ENCODE measurements at places on chromosomes 13 and 19.
A peak's percentile ranks its signal among the peaks of the same experiment; 100 is the strongest.

- DNase-seq = no peak
Observed at GRCh38 chr13:51218626-51219025, 3.6 kb upstream of the FAM124A start.

DNA sequence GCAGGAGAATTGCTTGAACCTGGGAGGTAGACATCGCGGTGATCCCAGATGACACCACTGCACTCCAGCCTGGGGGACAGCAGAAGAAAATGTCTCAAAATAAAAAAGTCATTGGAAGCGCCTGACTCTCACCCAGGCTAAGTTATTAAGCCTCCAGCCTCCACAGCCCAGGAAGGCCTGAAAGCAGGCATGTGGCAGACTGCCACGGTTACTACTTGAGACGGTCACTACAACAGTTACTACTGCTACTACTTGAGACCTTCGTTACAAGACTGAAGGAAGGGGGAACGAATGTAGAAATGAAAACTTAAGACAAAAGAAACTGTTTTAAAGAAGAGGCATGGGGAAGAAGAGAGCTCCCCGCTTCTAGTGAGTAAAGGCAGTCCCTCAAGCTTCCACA lies 9.6 kb downstream of the PRR22 start:
- no peak for DNase-seq

DNA sequence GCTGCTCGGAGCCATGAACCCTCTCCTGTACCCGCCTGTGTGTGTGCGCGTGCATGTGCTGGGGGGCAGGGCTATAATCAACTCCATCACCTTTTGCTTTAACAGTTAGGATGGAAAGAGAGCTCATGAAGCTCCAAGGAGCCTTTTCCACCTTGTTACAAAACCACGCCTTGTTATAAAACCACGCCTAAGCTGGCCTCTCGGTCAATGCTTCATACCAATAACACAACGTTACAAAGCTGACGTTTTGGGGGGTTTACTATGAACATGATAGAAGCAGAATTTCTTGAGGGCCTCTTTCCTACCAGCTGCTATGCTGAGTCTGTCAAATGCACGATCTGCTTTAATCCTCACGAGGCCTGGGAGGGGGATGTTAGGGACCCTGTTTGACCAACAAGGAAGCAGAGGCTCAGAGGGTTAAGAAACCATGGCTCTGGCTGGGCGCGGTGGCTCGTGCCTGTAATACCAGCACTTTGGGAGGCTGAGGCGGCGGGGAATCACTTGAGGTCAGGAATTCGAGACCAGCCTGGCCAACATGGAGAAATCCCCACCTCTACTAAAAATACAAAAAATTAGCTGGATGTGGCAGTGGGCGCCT lies 11.9 kb downstream of the CAPS start:
- no peak for DNase-seq

DNA sequence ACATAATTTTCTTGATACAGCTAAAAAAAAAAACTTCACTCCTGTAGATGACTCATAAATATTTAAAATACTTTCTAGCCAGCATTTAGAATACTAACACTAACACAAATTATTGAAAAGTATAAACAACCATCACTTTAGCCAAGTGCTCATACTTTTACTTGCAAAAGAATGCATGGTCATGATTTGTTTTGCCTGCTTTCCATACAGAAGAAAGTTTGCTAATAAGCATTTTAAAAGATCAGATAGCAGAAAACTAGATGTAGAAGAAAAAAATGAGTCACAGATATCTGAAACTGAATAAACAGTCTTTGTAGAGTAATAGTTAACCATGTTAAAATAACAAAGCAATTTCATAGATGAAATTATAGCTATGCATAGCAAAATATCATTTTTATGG lies 2280.4 kb upstream of the PCDH20 start:
- DNase-seq = no peak

DNA sequence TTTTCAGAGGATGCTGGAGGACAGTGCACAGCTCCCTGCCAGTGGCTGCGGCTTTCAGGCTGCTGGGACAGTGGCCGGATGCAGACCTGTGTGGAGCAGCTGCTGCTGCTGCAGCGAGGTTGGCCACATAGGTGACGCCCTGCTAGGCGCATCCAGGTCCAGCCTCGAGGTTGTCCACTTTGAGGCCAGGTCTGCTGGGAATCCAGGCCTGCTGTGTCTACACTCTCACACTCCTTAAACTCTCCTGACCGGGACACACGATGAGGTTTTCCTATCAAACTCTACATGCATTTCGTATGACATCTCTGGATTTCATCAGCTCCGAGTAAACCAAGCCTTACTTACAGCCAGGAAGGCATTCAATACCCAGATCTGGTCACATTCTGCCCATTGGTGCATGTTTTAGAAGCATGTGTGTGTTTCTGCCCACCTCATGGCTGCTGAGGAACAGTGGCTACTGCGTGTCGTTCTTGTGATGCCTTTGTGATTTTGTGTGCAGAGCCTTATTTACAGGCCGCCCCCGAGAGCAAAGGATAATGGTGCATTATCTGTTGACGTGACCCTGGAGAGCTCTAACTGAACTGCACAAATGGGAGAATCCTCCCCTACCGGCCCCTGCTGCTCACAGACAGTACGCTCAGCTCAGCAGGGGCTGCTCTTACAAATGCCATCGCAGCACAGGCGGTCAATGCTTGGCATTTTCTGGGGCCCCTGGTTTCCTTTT lies 12.3 kb upstream of the MCF2L start:
- DNase-seq = no peak

- DNase-seq = no peak
Observed at GRCh38 chr19:11174336-11174735, 18.8 kb upstream of the SPC24 start.

DNA sequence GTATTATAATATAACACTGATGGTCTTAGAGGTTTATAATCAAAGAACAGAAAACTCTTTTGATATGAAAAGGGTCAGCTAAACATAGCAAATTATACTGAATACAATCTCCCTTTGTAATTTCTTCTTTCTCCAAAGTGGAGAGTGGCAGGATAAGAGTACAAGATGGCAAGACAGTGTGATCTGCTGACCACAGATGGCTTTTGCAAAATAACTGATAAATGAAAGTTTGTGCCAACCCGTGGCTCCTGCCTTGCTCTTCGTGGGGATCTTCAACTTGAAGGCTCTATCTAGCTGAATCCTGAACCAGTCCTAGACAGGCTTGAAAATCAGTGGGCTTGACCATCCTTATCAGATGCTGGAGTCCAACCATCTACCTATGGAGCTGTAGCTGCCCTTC lies 185.7 kb downstream of the VWA8 start:
- DNase-seq = no peak

- DNase-seq = no peak
Observed at GRCh38 chr13:20503088-20504083, 22.3 kb downstream of the CRYL1 start.

DNA sequence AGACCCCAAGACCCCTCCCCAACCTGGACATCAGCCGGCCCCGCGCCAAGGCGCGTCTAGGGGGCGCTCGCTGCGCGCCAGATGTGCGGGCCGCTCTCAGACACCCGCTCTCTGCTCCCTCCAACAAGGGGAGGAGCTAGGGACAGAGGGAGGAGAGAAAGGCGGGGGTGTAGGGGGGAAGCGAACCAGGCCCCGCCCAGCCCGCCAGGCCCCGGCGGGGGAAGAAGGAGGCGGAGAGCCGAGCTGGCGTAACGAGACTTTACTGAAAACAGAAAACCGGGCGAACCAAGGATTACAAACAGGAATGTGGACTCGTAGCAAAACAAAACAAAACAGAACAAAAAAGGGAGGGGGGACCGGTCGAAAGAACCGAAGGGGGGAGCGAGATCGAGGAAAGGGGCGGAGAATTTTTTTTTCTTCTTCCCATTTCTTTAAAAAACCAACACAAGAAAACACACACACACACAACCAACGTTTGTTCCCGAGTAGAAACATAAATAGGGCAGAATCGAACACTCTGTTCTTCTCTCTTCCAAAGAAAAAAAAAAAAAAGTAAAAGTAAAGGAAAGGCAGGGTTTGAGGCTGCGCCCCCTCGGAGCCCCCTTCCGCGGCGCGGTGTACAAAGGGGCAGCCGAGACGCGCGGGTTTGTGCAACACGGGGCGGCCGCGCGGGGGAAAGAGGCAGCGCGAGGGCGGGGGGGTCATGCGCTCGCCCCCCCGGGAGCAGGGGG lies 1.7 kb downstream of the JUND start:
- peak; percentile 93 for DNase-seq

GRCh38 chr13:111011899-111012298 lies 97.0 kb upstream of the ANKRD10 start:
- DNase-seq = no peak

DNA sequence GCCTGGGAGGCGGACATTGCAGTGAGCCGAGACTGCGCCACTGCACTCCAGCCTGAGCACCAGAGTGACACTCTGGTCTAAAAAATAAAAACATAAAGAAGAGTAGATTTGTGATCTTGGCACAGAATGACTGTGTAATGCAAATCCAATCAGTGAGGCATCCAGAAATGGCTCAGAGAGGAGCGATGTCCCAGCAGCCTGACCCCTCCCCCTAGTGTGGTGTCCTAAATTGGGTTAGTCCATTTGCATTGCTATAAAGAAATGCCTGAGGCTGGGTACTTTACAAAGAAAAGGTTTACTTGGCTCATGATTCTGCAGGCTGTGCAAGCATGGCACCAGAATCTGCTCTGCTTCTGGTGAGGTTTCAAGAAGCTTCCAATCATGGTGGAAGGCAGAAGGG lies 59.1 kb upstream of the ZNF30 start:
- no peak for DNase-seq

- DNase-seq = no peak
Observed at GRCh38 chr13:39766464-39767158, 111.1 kb downstream of the COG6 start.

DNA sequence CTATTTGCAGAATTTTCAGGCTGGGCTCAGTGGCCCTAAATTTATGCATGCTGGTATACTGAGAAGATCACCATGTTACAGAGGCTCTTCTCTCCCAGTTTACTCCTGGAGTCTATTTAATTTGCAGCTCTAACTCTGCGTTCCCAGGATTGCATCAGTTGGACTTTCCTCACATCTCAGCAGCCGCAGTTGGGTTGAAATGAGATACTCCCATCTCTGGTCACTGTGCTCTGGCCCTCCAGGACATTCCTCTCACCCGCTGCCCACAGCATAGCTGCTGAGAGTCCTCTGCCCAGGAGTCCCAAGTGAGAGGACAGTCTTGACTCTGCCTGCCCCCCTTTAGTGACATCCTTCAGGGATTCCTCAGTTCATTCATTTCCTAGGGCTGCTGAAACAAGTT lies 150.9 kb downstream of the LACC1 start:
- no peak for DNase-seq

DNA sequence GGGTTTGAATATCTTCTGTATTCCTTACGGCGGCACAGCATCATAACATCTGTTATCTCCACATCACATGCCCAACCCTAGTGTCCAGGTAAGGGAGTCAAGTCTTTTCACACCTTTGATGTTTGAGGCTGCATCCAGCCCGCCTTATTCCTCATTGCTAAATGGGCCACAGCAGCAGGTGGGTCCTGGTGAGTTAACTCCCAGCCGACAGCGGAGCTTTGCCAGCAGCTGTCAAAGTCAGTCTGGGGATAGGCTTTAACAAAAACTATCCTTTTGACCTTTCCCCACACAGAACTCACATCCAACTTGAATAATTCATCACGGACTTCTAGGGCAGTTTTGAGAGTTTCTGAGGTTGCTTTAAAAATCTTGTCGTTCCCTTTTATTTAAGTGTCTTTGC lies 235.1 kb downstream of the DLEU7 start:
- no peak for DNase-seq

GRCh38 chr19:55209693-55210472 lies 582 bp upstream of the PTPRH start:
- no peak for DNase-seq

- DNase-seq = peak; percentile 24
Observed at GRCh38 chr19:29845574-29846176, 33.9 kb downstream of the CCNE1 start.

- DNase-seq = no peak
Observed at GRCh38 chr13:47421525-47421924, 524.7 kb upstream of the HTR2A start.

DNA sequence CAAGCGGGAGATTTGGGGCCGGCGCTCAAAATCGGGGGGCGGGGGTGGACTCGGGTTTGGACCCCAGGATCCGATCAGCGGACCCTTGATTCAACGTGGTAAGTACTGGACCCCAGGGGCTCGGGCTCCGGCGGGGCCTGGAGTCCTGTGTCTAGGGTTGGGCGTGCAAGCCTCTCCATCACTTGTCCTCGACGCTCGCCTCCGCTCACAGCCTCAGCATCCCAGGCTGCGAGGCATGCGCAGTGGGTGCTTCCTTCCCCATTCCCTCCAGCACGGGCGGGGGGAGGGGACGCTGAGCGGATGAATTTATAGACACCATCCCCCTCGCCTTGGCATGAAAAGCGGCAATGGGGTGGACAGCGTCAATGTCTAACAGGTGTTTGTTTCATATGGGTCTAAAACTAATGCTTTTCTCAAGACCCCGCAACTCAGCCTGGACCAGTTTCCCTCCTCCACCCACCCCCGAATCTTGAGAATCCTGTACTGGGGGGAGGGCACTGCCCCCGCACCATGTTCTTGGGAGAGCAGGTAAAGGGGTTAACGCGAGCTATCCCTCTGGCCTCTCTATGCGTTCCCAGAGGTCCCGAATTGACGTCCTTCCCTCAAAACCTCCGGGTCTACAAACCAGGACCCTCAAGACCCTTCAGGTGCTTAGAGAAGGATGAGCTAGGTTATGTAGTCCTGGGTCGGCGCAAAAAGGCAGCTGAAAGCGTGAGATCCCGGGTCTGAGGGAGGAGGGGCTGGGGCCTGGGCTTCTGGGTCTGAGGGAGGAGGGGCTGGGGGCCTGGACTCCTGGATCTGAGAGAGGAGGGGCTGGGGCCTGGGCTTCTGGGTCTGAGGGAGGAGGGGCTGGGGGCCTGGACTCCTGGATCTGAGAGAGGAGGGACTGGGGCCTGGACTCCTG lies 579 bp downstream of the CPT1C start:
- DNase-seq = peak; percentile 62

DNA sequence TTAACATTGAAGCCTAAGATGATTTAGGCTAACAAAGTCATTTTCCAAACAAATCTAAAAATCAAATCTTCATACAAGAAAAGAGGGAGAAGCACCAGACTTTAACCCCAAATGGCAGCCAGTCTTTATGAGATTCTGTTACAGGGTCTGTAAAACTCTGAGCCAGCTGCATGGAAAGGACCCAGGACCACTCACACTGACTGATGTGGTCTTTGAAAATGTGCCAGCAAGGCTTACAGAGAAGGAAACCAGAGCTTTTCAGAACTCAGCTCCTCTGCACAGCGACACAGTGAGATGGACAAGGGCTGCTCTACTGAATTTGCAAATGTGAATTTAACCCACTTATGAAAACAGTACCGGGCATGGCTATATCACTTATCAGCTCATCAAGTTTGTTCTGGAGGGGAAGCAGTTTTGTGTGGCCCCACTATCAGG lies 98.8 kb upstream of the SERP2 start:
- DNase-seq = no peak

DNA sequence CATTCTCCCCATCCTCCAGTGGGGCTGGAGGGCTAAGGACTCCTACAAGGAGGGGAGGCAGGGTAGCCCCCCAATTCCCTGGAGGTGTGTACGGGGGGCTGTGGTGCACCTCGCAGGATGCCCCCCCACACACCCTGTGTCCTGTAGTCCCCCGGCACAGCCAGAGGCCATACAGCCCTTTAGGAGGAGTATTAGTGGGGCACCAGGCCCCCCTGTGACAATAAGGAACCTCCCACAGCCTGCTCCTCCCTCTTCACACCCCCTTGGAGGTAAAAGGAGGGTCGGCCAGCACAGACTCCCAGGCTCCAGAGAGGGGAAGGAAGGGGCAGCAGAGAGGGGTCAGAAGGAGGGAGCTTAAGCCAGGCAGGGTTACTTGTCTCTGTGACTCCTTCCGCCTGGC lies at the start of gene NANOS3:
Gene NANOS3, plus strand, starts transcription at position 301 of the 400 bp plus-strand sequence. CDS start 115 bp downstream, outside the sequence.
- DNase-seq = no peak
